ENCODE measurements at places on chromosomes 4 and X.
A peak's percentile ranks its signal among the peaks of the same experiment; 100 is the strongest.

GRCh38 chrX:153848325-153848724 lies 18.0 kb upstream of the PDZD4 start:
- no peak for DNase-seq

GRCh38 chr4:185399466-185399865 lies 2.8 kb downstream of the ANKRD37 start:
- DNase-seq = no peak

DNA sequence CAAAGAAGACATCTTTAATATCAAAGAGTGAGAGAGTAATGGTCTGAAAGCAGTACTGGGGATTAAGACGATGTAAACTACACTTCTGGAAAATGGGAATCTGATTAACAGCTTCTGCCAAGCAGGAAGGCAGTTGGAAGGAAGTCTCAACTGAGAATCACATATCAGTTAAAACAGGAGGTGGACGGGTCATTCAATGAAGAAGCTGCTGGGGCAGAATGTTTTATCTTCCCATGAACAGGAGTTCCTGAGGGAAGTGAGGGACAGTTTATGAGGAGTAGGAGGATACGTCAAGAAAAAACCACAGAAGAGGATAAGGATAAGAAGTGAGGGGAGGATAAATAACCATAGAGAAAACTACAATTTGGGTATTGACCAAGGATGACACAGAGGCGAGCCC lies 38.7 kb upstream of the MAGEA10 start:
- DNase-seq = no peak

DNA sequence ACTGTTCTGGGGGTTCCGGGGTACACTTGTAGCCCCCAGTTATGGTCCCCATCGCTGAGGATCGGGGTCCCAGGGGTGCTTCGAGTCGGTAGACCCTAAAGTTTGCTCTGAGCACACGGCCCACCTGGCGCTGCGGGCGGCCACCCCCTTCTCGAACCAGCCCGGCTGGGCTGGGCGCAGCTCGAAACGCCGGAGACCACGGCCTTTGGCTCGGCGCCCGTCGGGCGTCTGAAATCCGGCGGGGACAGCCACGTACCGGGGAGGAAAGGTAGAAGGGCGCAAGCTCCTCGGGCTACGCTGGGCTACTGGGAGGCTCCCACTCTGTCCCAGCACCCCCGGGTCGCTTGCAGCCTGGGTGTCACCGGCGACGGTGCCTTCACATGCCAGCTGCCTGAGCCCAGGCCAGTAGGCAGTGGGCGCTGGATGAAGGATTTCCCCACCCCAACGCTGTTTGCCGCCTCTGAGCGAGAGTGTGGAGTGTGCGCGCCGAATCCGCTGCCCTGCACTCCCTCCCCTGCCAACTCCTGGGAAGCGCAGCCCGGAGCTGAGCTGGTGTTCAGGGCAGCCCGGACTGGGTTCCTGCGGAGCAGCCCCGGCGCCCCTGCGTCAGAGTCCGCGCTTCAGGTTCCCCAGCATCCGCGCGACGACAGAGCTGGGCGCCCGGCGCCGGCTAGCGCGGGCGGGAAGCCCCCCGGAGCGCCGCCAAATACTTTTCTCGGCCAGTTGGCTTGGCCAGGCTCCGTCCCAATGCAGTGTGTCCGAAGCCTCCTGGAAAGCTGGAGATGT lies 637 bp downstream of the MAMLD1 start:
- no peak for DNase-seq

- no peak for DNase-seq
Measured at GRCh38 chr4:97752599-97752998, 390.7 kb downstream of the STPG2 start.

GRCh38 chr4:138869165-138869564 lies 146.4 kb upstream of the NOCT start:
- no peak for DNase-seq

GRCh38 chrX:25523574-25524540 lies 508.1 kb upstream of the ARX start:
- DNase-seq = no peak

DNA sequence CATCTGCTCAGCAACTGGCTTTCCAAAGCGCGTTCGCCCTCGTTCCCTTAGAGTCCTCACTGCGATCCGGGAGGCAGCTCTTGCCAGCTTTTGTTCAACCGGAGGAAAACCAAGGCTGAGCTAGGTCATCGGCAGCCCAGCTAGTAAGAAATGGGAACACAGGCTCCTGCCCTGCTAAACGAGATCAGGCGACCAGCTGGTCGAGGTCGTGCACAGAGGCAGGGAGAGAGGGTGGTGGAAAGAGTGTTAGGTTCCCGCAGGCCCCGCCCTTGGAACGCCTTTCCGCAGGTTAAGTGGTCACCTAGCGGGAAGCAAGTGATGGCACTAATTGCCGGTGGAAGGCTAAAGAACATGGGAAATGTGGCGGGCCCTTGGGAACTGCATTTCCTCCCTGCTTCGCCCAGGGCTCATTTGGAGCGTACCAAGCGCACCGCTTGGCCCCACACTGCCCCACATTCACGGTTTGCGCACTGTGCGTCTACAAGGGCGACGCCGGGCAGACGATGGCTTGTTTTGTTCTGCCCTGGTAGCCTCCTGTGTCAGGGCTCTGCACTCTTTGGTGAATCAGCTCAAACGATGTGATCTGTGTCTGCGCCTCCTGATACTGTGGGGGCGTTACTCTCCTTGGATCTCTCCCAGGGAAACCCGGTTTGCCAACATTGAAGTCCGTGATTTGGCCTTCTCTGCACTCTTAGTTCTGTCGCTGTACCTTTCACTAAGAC lies 7.2 kb upstream of the PRDM8 start:
- no peak for DNase-seq

DNA sequence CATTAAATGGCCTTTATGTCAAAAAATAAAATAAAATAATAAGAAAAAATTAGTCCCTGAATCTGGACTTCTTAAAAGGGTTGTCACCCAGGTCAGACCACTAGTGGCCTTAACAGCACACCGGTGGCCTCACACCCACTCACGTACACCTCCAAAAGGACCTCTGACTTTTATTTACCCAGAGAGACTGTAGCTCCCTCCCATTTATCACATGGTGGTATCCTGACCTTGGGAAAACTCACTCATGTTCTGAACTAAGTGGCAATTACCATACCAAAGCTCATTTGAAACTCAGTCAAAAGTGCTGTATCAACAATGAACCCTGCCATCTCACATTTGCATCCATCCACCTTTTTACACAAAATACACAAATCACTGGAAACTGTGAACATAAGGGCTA lies 53.1 kb upstream of the MAP3K15 start:
- DNase-seq = no peak

- no peak for DNase-seq
Measured at GRCh38 chr4:47032405-47033106, 1.2 kb downstream of the GABRB1 start.

DNA sequence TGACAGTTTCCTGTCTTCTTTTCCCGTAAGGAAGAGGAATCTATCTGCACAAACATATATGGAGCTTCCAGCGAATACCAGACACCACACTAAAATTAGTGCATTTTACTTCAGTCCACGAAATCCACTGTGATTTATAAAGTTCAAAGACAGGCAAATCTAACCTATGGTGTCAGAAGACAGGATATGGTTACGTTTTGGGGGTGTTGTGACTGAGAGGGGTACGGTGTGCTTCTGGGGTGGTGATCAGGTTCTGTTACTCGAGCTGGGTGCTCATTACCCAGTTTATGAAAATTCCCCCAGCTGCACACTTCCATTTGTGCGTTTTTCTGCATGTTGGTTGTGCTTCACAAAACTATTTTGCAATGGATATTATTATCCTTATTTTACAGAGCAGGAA lies 10.3 kb downstream of the VGLL1 start:
- DNase-seq = no peak

DNA sequence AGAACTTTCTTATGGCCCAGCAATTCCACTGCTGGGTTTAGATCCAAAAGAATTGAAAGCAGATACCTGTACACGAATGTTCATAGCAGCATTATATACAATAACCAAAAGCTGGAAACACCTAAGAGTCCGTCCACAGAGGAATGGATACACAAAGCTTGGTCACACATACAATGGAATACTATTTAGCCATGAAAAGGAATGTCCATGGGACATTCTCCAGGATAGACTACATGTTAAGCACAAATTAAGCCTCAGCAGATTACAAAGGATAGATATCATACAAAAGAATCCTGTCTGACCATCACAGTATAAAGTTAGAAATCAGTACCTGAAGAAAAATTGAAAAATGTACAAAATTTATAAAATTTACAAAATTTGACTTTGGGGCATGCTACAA lies 12.7 kb upstream of the MAEA start:
- DNase-seq = no peak

DNA sequence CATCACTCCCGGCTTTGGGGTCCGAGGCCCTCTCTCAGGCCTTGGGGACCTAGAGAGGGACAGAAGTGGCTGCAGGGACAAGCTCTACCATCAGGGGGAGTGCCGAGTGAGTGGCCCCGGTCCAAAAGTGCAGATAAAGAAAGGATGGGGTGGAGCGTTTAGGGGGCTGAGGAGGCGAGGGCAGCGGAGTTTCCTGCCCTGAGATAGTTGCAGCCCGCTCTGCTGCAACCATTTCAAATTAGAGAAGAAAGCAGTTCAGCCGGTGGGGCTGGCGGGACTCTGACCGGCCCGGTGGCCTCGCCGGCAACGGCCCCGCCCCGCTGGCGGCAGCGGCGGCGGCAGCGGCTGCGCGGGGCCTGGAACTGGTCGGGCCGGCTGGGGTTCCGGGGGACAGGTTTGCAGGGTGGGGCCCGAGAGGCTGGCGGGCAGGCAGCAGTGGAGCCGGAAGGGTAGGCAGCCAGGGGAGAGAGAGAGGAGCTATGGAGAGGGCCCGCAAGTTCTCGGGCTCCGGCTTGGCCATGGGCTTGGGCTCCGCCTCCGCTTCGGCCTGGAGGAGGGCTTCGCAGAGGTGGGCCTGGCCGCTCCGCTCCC lies 7.6 kb downstream of the DLG3 start:
- no peak for DNase-seq

GRCh38 chrX:124211312-124211942 lies 121.0 kb upstream of the TEX13D start:
- no peak for DNase-seq

- DNase-seq = no peak
Measured at GRCh38 chr4:81392164-81392563, 79.5 kb downstream of the RASGEF1B start.

DNA sequence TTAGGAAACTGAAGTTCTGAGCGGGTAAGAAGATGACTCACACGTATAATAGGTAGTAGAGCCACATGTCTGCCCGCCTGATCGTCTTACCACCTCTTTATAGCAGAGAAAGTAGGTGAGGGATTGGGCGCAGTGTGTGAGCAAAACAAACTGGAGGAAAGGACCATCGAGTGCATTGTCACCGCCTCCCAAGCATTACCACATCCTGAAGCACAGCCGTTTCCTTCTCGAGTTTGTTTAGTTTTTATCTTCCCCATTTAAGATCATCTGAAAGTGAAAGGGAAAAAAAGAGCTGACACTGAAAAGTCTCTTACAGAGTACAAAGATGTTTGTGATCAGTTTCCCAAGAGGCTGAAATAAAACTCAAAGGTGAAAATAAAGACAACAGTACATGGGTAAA lies 14.8 kb downstream of the PDK3 start:
- DNase-seq = peak; percentile 40

DNA sequence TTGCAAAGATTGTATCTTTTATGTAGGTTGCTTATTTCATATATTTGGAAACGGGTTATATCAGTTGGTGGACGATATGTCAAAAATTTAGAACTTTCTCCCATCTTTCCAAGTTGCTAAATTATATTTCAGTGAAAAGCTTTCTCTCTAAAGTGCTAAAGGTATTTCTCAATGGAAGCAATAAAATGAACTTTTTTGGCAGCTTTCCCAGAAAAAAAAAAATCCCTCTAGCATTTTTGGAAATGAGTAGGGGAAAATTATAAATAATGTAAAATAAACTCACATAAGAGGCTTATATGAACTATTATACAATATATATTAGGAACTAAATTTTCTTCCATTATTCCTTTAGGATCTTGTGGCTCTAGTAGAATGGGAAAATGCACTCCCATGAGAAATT lies 152.2 kb downstream of the GRID2 start:
- DNase-seq = no peak

GRCh38 chr4:7828011-7828720 lies 111.5 kb downstream of the AFAP1 start:
- DNase-seq = peak; percentile 15

GRCh38 chrX:111511477-111511876 lies at the start of gene SERTM2:
Gene SERTM2 (plus strand): TSS chrX:111511645. CDS start chrX:111518858, 7,213 bp downstream.
- DNase-seq = no peak

DNA sequence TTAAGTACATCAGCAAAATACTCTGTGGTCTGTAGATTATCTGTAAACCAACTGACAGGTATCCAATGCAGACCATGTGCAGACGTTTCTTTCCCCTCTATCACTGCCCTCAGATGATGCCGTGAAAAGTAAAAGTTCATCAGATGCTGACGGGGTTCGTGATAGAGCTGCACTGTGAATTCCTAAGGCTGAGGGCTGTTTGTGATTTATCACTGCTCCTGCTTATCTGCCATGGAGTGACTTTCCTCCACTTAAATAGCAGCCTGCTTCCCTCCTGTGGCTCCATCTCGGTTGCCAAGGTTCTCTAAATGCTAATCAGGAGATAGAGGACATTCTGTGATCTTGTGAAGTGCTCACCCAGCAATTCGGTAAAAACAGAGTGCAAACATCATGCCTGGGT lies 89.3 kb upstream of the SRD5A3 start:
- DNase-seq = no peak

DNA sequence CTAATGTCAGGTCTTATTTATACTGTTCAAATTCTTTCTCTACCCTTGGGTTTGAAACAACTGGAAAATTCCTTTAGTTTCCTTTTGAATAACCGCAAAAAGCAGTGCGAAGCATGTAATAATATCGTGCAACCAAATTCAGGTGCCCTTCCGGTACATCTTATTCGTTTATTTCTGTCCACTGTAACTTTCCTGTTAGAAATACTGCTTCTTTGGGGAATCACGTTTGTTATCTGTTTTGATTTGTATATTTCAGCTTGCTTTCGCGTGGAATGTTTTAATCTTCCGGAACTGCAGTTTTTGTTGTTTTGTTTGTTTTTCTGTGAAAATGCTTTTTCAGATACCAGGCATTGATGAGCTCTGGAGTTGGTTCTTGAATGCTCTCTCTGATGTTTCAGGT lies 85.7 kb upstream of the HPRT1 start:
- DNase-seq = no peak

DNA sequence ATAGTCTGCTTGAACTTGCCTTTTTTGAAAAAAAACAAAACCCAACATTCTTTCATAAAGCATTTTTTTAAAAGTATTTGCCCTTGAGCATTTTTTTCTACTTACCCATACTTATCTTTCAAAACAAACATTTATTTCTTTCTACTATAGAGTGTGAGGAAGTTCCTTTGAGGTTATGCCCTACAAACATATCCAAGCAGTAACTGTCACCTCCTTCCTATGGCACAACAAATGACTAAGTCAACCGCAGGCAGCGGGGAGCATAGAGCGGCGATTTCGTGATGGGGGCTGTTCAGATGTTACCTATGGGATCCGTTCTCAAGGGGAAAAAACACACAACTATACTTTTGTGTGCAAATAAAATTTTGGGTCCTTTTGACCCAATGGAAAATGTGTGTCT lies 19.4 kb downstream of the SPRY1 start:
- DNase-seq = no peak
